Inflammatory macrophage (primary cell): ENCODE measurements at places on chromosomes 7 and 10.

- no peak for DNase-seq
Observed at GRCh38 chr10:99908512-99908911, 101.2 kb downstream of the DNMBP start.

GRCh38 chr10:118106426-118106825, 59.7 kb upstream of the RAB11FIP2 start:
- DNase-seq, result no peak

- DNase-seq, result no peak
Observed at GRCh38 chr10:69898524-69898923, 96.8 kb downstream of the COL13A1 start.

DNA sequence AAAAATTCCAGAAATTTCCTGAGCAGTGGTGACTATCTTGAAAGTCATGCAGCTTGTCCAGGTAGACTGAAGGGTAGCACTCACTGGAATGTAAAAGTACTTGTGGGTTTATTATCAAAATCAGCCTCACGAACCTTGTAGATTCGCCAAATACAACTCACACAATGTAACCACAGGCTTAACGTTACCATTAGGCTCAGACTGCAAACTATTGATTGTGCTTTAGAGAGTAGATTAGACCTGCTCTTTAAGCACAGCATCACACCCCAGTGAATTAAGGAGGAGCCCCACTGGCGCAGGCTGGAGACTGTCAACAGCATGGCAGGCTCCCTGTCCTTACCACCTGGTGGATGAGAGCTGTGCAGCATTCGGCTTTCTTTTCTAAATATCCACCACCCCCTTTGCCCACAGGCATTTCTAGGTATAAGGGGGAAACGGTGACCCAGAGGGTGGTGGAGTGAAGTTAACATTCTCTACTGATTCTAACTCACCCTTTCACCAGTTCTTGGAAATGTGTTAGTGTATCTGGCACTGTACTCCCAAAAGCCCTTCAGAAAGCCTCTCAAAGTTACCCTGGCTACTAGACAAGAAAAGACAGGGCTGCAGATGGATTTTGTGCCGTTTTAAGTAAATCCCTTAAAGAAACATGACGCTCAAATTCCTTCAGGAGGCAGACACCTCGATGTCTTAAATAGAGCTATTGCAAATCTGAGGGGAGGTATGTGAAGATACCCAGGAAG, 56.6 kb downstream of the GSDME start:
- no peak for DNase-seq

DNA sequence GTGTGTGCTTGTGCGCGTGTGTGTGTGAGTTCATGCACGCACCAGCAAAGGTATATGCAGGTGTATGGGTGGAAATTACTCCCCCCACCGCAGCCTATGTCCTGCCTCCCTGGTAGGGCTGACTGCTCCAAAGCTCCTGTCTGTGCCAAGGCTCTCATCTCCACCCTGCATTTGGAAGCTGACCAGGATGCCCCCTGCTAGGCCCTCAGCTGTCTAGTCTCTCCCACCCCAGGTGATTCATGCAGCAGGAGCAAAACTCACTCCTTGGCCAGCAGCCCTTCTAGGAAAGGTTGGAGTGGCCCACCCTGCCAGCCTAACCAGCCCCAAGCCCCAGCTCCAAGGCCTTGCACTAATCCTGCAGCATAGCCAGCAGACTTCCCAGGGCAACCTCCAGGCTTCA, 148.4 kb downstream of the GRID1 start:
- no peak for DNase-seq

- DNase-seq, result no peak
Observed at GRCh38 chr10:86583983-86584382, 62.4 kb upstream of the WAPL start.

GRCh38 chr7:41755096-41755495, 52.2 kb upstream of the INHBA start:
- DNase-seq, result no peak

DNA sequence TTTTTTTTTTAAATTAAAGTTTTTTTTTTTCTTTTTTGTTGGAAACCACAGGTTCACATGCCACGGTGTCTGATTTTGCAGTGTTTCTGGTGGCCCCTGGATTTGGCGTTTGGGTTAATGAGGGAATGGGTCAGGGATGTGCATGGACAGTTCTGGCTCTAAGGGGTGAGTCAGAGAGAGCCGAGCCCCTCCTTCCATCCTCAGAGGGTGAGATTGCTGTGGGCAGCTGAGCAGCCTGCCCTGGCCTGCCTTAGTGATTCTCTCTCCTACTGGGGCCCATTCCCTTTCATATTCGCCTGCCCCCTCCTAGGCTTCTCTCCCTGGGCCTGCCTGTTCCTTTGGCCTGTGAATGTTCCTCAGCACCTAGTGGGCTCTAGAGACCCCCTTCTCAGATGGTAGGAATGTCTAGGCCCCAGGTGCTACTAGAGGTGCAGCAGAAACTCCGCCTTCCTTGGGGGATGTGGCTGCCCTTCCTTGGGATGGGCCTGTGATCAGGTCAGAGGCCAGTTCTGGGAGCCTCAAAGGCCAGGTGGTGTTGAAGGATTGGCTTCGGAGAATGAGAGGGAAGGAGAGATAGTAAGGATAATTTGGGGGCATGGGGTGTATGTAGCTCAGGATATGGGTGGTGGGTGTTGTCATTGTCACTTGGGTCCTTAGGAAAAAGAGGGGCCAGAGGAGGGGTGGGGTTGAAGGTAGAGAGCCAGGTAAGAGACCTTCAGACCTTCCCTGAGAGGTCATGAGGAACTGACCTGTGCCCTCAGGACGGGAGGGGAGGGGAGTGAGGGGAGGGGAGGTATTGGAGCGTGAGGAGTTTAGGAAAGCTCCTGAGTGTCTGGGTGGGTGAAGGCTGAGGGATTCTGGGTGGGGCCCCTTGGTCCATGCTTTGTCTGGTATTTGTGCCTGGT, 19.8 kb downstream of the TSPAN14 start:
- no peak for DNase-seq

DNA sequence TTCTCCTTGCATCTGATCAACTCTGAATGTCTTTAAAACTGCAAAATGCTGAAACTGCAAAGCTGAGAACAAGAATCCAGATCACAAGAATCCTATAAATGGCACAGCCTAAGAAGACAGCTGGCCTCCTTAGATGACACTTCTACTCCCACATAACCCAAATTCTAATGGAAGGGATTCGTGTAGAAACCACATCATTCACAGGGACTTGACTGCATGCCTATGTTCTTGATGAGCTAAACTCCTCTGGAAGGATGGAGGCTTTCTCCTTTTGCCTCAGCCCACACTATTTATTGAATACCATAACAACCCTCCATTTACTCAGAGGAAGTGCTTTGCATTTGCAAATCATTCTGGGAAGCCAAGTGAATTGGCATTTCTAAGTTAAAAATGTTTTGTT, 252.5 kb upstream of the VWC2 start:
- no peak for DNase-seq

DNA sequence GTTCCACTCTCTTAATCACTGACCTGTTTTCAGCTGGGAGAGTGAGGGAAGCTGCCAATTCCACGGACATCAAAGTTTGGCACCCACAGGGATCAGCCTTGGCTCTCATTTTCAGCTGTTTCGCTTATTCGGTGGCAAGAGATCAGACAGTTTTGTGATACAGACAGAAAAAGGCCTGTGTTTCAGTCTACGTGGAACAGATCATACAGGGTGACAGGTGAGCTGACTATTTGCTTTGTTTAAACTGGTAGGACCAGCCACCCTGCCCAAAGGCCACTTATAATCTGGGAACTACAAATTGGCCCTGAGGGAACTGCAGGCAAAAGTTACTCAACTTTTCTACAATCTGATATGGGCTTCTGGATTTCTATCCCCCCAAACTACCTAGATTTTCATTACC, 128.6 kb downstream of the ZNF467 start:
- DNase-seq, result no peak

DNA sequence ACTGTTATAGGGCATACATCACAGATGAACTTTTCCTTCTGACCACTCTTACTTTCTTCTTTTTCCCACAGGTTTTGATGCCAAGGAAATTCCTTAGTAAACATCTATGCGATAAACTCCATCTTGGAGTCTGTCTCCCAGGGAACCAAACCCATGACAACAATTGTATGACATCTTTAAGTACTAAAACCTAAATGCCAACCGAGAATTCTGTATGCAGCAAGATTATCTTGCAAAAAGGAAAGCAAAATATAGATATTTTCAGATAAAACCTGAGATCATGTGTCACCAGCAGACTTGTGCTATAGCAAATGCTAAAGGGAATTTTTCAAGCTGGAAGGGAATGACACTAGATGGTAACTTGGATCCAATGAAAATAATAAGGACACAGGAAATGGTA, 22.0 kb upstream of the BEND7 start:
- no peak for DNase-seq

DNA sequence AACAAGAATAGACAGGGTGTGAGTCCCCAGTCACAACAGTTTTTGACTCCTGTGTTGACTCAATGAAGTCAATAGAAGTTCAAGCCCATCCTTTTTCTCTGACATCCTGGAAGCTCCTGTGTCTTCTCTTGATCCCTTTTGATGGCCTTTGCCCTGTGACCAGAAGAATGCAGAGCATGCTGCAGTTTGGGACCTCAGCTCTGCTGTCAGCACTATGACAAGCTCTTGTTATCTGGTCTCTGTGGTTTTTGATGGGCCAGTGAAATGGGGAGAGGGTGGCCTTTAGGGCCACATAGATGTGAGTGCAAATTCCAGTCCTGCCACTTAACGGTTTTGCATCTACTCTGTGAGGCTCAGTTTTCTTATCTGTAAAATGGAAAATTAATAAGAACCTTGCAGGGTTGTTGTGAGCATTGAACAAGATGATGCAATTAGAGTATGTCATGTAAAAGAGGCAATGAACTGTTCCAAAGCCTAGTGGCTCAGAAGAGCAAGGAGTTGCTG, 102.4 kb upstream of the IKZF1 start:
- DNase-seq, result no peak

DNA sequence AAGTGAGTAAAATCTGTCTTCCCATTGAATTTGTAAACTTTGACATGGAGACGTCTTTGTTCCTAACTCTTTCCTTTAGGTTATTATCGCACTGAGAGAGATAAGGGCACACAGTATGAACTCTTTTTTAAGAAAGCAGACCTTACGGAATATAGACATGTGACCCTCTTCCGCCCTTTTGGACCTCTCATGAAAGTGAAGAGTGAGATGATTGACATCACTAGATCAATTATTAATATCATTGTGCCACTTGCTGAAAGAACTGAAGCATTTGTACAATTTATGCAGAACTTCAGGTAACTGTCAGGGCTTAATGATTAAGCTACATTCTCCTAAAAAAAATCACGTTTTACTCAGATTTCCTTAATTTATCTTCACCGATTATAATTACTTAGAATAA, 20.4 kb downstream of the CSGALNACT2 start:
- no peak for DNase-seq

- peak; percentile 12 for DNase-seq
Observed at GRCh38 chr10:112696592-112696991, 249.6 kb downstream of the VTI1A start.

DNA sequence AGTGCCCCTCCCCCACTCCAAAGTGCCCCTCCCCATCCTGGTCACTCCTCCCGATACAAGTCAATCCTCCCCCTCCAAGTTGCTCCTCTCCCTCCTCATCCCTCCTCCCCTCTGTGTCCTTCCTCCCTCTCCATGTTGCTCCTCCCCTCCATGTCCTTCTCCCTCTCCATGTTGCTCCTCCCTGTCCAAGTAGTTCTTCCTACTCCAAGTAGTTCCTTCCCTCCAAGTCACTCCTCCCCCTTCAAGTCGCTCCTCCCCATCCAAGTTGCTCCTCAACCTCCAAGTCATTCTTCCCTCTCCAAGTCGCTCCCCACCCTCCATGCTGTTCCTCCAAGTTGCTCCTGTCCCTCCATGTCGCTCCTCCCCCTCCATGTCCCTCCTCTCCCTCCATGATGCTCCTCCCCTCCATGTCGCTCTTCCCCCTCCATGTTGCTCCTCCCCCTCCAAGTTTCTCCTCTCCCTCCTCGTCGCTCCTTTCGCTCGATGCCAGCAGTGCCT, 8.6 kb upstream of the WBP1L start:
- DNase-seq, result no peak

GRCh38 chr10:17651896-17652295, 7.9 kb downstream of the STAM start:
- no peak for DNase-seq

DNA sequence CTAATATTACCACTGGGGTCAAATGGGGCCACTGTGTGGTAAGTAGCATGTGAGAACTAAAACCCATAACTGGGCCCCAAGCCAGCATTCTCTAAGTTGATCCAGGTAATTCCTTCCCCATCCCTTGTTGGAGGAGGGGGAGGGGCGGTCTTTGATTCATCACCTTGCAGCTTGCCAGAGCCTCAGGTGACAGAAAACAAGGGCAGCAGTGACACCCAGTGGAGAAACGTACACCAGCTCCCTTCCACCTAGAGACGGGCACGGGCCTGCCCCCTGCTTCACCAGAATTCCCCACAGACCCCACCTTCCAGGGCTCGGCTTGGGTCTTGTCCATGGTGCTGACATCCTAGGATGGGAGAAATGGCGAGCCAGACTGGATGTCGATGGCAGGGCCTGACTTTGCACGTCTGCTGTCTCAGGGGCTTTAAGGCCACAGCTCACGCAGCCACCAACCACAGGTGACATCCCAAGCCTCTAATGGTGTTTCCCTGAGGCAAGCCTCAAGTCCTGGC, 102.0 kb downstream of the STRA8 start:
- no peak for DNase-seq

GRCh38 chr7:105857009-105857952, 19.1 kb downstream of the ATXN7L1 start:
- DNase-seq, result peak; percentile 13

GRCh38 chr10:69317175-69317604, 38.9 kb downstream of the HK1 start:
- no peak for DNase-seq

DNA sequence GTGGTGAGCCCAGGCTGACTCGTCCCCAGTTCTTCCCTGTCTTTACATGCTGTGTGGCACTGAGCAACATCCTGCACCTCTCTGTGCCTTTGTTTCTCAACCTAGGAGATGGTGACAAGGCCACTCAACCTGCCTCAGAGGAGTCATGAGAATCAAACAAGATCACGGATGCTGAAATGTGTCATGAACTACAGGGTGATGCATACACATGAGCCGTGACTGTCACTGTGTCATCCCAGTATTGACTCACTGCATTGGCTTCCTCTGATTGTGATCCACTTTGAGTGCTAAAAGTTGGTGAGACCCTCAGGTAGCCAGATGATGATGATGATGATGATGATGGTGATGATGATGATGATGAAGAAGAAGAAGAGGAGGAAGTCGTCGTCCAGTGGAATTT, 11.5 kb downstream of the C10orf71 start:
- peak; percentile 66 for DNase-seq

- DNase-seq, result no peak
Observed at GRCh38 chr7:137302081-137302480, 41.5 kb downstream of the PTN start.

DNA sequence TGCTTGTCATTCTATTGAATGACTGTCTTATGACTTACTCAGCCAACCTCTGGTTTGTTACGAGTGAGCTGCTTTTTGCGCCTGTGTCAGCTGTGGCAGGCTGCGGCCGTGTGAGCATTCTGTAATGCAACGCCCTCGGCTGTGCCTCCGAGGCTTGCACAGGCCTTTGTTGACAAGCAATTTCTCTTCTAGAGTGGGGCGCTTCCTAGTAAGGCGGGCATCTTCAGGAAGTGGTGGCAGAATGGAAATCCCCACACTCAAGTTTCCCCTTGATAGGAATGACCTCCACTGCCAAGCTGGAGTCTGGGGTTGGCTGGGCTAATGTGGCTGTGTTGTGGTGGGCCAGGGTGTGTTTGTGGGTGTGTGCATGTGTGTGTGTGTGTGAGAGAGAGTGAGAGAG, 20.2 kb upstream of the TMEM178B start:
- peak; percentile 86 for DNase-seq

- DNase-seq, result no peak
Observed at GRCh38 chr7:98077762-98078161, 28.9 kb upstream of the LMTK2 start.
